ENCODE measurements at places on chromosomes 16 and 17.

GRCh38 chr17:199806-200545 lies 18.5 kb upstream of the DOC2B start:
- ATAC-seq = no peak

GRCh38 chr16:85288341-85288868 lies 176.1 kb upstream of the CIBAR2 start:
- ATAC-seq = no peak

- no peak for ATAC-seq
These were observed 12.4 kb downstream of the TAC4 start for GRCh38 chr17:49835472-49835871.

DNA sequence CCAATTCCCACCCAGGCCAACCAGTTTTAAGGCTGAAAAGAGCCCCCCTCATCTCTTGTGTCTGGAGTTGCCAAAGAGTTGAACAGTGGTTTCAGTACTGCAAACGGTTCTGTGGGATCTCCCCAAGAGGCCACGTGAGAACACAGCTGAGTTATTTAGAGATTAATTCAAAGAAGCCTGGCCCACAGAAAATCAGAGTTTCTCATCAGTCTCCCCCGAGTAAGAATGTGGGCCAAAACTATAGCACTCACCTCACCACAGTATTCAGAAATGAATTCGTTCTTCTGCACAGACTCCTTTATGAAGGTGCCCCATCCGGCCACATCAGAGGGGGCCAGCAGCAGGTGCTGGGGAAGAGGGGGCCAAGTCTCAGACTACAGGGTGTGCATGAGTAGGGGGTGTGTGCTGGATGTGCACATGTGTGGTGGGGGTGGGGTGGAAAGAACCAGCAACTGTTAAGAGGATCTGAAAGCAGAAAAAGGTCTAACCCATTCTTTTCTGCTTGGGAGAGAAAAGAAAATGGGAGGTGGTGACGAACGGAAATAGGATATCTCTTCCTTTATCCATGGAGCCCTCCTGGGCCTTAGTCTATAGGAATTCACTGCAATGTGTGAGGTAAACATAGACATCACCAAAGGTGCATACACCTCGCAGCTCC lies 22.6 kb downstream of the CNTNAP1 start:
- peak; percentile 89 for ATAC-seq

All from activated T-helper 17 cell treated with anti-CD3 and anti-CD28 coated beads, Interleukin-2, amount 50 U/mL, for 72 hours (primary cell).